ENCODE measurements at places on chromosomes 5 and 9.
A peak's percentile ranks its signal among the peaks of the same experiment; 100 is the strongest.

DNA sequence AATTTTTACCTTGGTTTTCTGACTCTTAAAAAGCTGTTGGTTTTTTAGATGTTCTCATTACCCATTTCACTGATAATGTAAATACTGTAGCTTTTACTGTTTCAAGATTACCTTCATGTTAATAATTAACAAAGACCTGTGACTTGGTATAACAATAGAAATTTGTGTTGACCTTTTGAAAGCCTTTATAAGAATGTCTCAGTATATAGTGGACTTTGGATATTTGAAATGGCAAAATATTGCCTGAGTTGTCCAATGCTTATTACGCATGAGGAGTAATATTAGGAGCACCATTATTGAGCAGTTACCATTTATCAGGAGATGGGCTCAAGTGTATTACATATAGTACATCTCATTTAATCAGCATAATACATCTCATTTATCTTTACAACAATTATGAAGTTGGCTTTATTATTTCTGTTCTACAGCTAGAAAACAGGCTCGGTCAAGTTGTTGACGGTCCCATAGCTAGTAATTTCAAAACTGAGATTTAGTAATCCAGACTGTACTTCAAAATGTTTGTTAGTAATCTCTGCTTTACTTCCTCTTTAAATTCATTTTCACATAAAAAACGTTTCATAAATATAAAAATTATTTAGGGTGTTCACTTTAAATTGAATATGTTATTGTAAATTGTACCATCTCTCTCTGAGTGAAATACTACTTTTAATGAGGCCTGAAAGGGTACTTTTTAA is 50.7 kb upstream of the FKTN start:
- DNase-seq = no peak

DNA sequence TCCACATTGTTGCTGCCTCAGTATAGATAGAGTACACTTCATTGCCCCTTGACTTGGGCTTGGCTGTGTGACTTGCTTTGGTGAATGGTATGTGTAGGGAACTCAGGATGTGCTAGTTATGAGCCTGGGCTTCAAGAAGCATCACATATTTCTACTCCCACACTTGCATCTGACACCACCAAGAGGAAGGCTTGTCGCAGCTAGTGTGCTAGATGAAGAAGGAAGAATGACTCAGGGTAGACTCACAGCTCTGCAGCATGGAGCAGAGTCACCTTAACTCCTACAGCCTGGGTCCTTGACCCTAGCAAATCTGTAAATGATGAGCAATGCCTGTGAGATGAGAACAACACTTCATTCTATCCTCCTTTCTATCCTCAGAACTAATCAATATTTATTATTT is 261.8 kb downstream of the ASTN2 start:
- DNase-seq = no peak

GRCh38 chr9:20618361-20618802 is 3.9 kb downstream of the MLLT3 start:
- DNase-seq = no peak

GRCh38 chr5:103475629-103476240 is 86.9 kb downstream of the NUDT12 start:
- DNase-seq = peak; percentile 25

DNA sequence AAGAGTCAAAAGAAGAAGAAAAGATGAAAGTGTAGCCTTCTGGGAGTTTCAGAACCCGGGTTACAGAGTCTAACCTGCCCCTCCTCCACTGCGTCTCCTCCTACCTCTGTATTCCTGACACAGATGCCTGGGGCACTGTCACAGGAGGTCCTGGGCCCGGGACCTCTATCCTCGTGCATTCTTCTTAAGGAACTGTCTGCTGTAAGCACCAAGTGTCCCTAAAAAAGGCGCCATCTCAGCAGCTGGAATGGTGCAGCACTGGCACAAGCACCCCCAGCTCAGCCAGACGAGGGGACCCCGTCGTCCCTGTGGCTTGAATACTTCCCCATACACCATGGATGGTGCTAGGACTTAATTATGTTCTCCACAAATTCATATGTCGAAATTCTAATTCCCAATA is 35.8 kb upstream of the MVB12B start:
- no peak for DNase-seq

DNA sequence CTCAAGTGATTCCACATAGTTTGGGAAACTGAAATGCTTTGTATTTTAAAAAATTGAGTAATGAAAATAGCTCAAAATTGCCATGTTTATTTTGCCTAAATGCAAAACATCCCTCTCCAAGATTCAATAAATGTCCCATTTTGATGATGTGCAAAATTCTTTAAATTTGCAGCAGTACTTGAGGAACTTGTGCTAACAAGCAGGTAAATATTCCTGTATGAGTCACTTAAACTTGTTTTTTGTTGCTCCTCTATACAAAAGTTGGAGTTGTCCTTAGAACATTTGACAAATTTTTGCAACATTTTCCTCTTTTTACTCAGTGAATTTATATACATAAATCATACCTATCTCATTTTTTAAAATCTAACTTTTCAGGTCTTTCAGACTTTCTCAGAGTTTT is 280.2 kb downstream of the CDH12 start:
- no peak for DNase-seq
